ENCODE measurements at places on chromosomes 13 and 19.

GRCh38 chr19:5829567-5830310, 9.8 kb downstream of the FUT6 start:
- no peak for DNase-seq

DNA sequence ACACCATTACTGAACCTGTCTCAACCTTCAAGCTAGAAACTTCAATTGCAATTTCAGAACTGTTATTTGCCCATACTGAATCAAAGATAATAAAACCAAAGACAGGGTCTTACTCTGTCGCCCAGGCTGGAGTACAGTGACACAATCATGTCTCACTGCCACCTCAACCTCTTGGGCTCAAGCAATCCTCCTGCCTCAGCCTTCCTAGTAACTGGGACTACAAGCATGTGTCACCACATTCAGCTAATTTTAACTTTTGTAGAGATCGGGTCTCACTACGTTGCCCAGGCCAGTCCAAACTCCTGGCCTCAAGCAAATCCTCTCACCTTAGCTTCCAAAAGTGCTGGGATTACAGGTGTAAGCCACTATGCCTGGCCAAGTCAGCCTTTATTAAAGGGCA, 143.4 kb downstream of the DIAPH3 start:
- no peak for DNase-seq

DNA sequence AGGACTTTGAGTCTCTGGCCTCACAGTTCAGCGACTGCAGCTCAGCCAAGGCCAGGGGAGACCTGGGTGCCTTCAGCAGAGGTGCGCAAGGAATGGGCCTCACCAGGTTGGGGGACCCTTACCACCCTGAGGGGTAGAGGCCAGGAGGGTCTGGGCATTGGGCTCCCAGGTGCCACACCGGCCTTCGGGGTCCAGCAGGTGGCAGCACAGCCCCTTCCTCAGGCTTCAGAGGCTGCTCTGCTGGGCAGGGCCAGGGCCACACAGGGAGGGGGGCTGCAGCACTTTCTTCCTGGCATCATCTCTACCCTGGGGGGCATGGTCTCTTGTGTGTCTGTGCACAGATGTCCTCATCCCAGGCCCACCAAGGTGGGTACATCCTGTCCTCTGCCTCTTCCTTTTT, 12.9 kb downstream of the PIN1 start:
- peak; percentile 91 for DNase-seq

GRCh38 chr13:50893211-50893852, 16.3 kb upstream of the RNASEH2B start:
- DNase-seq: no peak

DNA sequence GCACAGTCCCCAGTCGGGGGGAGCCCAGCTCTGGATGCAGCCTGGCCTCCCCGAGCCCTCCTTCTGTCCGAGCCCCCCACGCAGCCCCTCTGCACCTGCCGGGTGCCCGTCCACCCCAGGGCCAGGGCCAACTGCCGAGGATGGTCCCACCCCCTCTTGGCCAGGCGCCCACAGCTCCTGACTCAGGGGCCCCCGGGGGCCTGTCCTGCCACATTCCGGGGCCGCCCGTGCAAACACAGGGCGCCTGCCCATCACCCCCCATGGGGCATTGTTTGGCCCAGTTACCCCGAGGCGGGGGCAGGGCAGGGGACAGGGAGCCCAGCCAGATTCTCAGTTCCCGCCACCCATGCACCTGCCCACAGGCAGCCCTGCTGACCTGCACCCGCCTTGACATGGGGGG, 5.3 kb upstream of the TCF3 start:
- DNase-seq: no peak

GRCh38 chr13:38348861-38349389, 726 bp upstream of the UFM1 start:
- DNase-seq: no peak

- DNase-seq: no peak
Measured at GRCh38 chr19:44661904-44662303, 9.4 kb upstream of the CEACAM19 start.

DNA sequence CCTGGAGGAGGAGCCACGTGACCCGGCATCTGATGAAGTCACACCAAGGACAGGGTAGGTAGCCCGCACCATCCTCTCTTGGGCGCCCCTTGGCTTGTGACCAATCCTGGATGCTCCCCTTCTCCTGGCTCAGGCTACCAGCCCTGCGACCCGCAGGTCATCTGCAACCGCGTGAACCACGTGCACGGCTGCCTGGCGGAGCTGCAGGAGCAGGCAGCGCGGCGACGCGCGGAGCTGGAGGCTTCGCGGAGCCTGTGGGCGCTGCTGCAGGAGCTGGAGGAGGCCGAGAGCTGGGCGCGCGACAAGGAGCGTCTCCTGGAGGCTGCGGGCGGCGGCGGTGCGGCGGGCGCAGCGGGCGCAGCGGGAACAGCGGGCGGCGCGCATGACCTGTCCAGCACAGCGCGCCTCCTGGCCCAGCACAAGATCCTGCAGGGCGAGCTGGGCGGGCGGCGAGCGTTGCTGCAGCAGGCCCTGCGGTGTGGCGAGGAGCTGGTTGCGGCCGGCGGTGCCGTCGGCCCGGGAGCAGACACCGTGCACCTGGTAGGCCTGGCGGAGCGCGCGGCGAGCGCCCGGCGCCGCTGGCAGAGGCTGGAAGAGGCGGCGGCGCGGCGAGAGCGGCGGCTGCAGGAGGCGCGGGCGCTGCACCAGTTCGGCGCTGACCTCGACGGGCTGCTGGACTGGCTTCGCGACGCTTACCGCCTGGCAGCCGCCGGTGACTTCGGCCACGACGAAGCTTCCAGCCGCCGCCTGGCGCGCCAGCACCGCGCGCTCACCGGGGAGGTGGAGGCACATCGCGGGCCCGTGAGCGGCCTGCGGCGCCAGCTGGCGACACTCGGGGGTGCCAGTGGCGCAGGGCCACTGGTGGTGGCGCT, 45.9 kb downstream of the SPTBN4 start:
- DNase-seq: no peak

DNA sequence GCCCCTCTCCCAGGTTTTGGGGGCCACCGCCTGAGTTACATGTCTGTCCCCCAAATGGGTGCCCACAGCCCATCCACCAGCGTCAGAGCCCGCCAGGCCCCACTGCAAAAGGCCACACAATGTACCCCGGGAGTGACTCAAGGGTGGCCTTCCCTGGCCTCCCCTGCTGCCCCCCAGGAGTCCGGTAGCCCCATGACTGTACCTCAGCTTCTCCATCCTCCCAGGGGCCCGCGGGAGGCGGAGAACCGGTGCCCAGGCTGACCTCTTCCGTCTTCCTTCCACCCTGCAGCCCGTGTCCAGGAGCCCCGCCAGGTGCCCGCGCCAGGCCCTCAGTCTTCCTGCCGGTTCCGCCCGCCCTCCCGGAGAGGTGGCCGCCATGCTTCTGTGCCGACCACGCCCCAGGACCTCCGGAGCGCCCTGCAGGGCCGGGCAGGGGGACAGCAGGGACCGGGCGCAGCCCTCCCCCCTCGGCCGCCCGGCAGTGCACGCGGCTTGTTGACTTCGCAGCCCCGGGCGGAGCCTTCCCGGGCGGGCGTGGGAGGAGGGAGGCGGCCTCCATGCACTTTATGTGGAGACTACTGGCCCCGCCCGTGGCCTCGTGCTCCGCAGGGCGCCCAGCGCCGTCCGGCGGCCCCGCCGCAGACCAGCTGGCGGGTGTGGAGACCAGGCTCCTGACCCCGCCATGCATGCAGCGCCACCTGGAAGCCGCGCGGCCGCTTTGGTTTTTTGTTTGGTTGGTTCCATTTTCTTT, 10.3 kb downstream of the CBARP start:
- no peak for DNase-seq

- DNase-seq: no peak
Measured at GRCh38 chr13:49428041-49428763, 15.7 kb downstream of the CAB39L start.

- peak; percentile 89 for DNase-seq
Measured at GRCh38 chr19:32200312-32201038, 144.9 kb upstream of the ZNF507 start.

DNA sequence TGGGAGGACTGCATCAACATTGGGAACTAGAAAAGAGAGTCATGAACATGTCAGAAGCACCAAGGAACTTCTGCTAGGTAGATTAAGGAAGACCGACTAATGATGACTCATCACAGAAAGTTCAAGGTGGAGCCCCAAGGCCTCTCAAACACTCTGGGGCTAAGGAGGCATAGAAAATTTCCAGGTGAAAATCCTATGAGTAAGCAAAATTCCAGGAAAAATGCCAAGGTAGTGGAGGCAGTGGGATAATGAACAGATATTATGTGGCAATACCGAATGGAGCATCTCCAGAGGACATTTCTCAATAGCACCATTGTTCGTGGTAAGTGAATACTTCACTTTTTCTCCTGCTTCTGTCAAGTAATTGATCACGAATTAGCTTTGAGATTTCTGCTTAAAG, 336.5 kb downstream of the MZT1 start:
- DNase-seq: no peak

DNA sequence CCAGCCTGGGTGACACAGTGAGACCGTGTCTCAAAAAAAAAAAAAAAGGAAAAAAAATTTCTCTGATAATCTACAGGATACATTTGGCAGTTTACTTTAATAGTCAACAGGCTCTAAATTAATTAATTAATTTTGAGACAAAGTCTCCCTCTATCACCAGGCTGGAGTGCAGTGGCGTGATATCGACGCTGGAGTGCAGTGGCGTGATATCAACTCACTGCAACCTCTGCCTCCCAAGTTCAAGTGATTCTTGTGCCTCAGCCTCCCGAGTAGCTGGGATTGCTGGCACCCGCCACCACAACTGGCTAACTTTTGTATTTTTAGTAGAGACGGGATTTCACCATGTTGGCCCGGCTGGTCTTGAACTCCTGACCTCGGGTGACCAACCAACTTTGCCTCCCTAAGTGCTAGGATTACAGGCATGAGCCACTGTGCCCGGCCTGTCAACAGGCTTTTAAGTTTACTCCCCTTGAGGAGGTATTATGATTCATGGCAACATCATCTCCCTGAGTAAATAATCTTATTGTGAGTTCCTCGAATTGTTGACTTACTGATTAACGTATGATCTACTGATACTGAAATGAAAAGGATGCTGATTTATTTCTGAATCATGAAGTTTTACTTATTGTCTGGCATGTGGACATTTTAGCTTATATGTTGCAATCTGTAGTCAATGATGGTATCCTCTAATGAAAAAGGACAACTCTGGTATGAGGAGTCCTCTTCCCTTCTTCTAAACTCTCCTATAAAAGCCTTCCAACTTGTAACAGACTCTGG, 21.3 kb upstream of the MTRF1 start:
- DNase-seq: no peak
